ENCODE measurements at places on chromosomes 13 and 19.

DNA sequence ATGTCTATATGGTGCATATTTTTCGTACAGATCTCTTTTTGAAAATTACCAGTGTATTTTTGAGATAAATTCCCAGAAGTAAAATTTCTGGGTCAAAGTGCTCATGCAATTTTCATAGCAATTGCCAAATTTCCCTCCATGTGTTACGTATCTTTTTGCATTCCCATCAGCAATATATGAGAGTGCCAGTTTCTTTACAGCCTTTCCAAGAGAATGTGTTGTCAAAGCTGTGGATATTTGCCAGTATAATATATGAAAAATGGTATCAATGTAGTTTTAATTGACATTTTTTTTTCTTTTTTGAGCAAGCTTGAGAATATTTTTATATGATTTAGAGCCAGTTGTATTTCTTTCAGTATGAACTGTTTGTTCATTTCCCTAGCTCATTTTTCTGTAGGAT lies 399.0 kb upstream of the KLF12 start:
- no peak for DNase-seq

DNA sequence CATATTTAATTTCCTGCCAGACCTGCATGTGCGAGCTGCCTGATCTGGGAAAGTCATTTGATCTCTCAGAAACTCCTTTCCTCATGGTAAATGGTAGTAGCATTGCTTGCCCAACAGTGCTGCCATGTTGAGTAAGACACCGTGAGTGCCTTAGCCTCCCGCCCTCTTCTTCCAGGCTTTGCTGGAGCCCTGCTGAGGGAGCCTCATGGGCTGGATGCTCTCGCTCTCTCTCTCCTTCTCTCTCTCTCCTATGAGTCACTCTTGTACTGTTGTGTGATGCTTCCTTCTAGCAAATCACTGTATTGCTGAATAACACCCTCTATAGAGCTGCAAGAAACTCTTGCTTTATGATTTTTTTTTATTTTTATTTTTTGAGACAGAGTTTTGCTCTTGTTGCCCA lies 365.5 kb downstream of the UQCRFS1 start:
- DNase-seq: no peak

- no peak for DNase-seq
Observed at GRCh38 chr19:41623360-41623759, 3.5 kb downstream of the CEACAM4 start.

- DNase-seq: no peak
Observed at GRCh38 chr13:74444864-74445479, 310.8 kb upstream of the KLF12 start.

- DNase-seq: no peak
Observed at GRCh38 chr19:45142726-45143110, 18.1 kb downstream of the NKPD1 start.

DNA sequence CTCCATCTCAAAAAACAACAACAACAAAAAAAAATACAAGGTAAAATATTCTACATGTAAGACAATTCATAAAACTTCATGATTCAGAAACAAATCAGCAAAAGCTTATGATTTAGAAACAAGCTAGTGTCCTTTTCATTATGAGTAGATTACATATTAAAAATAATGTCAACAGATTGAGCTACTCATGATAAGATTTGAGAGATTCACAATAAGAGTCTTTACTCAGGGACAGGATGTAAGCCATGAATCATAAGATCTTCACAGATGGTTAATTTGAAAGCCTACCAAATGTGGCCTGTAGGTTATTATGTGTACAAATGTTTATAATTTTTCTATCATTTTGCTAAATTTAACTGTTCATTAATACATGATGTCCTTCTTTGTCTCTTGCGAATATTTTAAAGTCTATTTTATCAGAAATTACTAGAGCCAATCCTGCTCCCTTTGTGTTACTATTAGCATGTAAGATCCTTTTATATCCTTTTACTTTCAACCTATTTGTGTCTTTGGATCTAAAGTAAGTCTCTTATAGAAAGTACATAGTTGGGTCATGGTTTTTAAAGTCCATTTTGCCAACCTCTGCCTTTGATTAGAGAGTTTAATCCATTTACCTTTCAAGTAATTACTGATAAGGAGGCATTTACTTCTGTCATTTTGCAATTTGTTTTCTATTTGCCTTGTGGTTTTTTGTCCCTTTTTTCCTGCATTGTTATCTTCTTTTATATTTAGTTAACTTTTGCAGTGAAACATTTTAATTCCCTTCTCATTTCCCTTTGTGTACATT lies 68.3 kb upstream of the RXFP2 start:
- DNase-seq: no peak

- no peak for DNase-seq
Observed at GRCh38 chr13:33087091-33087490, 70.9 kb downstream of the KL start.

DNA sequence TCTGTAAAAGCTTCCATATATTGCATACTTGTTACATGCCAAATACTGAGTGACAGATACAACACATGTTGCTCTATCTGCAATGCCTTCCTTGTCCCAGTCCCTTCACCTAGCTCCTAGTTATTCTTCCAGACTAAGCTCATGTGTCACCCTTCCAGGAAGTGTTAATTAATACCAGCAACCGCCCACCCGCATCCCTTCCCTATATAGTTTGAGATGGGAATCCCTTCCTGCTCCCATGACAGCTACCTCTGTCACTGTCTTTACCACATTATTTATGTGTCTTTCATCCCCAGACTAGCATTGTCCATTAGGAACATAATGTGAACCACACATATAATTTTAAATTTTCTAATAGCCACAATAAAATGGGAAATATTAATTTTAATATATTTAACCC lies 49.5 kb upstream of the FRY start:
- DNase-seq: no peak

- peak; percentile 48 for DNase-seq
Observed at GRCh38 chr13:21676611-21677021, 5.7 kb downstream of the FGF9 start.

DNA sequence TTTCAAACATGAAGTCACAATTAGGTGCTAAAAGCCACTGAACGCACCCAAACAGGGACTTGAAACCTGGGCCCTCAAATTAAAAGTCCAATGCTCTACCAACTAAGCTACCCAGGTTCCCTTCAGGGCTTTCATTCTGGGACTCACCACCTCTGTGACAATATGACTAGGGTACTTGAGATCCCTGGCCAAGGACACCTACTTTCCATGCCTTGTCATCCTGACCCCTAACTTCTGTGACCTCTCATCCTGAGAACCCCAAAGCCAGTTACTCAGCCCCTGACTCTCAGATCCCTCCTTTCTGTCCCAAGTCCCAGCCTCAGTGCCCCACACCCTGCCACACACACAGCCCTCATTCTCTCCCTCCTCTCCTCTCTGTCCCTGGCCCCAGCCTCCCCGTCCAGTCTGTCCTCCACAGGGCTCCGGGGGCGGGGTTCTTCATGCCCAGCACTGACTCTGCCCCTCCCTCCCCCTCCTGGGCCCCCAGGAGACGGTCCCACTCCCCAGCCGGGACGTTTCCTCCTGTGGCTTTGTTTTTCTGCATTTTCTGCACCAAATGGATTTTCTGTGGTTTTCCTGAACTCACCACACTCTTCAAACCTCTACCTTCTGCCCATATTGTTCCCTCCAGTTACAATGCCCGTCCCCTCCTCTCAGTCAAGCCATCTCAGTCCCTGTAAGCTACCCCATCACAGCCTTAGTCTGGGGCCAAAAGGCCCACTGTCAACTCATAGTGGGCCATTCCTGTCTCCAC lies 7.0 kb downstream of the RCN3 start:
- no peak for DNase-seq

GRCh38 chr19:51821921-51822320 lies 27.0 kb downstream of the FPR3 start:
- DNase-seq: no peak

DNA sequence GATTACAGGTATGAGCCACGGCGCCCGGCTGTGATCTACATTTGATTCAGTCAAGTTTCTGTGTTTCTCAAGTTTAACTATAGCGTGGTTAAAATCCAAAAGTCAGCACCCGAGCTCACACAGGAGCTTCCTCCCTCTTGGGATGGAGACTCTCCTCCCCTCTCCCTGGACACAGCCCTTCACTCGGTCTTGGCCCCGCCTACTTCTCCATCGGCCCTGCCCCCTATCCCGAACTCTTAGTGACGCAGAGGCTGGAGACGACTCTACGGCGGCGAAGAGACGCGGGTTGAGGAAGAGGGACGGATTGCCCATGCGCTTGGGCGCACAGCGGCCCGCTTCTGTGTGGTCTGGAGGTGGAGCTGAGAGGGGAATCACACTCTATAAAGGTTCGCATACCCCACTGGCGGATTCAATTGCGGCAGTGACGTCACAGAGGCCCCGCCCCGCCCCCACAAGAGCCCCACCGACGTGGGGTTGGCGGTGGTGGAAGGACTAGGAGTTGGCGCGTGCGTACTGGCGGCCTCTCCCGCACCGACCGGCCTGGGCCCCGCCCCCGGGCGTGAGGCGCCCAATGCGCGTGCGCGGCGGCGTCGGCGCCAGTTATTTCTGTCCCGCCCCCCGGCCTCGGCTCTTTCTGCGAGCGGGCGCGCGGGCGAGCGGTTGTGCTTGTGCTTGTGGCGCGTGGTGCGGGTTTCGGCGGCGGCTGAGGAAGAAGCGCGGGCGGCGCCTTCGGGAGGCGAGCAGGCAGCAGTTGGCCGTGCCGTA lies at the start of gene TRIM28:
TRIM28 (plus strand) TSS at position 239 of the 765 bp plus-strand sequence. CDS start 694 bp downstream, outside the sequence.
- DNase-seq: peak; percentile 100

GRCh38 chr13:24280720-24281119 lies 28.7 kb upstream of the C1QTNF9 start:
- no peak for DNase-seq

GRCh38 chr13:108195146-108195545 lies 20.2 kb downstream of the LIG4 start:
- no peak for DNase-seq

DNA sequence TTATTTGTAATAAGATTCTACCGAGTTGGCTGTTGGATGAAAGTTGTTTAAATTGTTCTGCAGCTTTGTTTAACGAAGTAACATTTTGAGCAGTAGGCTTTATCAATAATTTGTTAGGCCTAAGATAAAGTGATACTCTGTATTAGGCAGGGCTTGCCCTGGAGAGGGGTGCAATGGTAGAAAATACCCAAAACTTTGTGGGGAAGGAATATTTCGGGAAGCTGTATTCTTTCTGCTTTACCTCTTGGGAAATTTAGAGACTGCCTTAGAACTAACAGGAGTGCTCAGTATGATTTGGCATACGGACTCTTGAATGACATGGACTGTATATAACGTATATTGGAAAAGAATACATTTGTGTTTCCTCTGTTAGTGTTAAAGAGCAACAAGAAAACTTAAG lies 2.5 kb downstream of the PDS5B start:
- no peak for DNase-seq

DNA sequence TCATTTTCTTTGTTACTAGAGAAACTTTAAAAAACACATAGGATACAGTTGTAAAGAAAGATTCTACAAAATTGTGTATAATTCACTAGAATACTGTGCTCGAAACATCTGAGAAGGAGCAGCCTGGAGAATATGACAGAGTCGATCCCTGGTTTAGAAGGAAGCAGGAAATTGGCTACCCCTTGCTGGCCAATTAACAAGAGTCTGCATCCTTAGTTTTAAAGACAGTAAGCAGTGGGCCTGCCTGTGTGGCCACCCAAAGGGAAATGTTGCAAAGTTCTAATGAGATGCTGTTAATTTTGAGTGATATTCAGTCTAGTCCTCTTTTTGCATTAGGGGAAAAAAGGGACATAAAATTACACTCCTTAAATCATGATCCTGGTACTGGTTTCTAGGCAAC lies 988.6 kb downstream of the PCDH17 start:
- DNase-seq: no peak

- peak; percentile 60 for DNase-seq
Observed at GRCh38 chr19:19627621-19628500, at the start of gene LPAR2. LPAR2 (minus strand) TSS chr19:19628220; CDS start chr19:19627275, 945 bp downstream.

- DNase-seq: no peak
Observed at GRCh38 chr19:40387155-40387554, 2.8 kb downstream of the HIPK4 start.

DNA sequence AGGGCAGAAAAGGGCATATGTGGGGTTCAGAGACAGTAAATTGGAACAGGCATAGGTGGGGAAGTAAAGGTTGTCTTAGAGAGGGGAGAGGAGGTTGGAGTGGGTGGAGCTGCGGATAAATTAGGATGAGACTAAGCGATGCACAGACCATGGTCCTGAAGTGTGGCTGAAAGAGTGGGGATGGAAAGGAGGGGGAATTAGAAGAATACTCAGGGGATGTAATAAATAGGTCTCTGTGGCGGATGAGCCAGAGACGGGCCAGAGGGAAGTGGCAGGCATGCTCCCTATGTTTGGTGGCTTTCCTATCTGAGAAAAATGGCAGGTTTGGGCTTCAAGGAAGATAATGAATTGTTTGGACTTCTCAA lies 123.4 kb downstream of the OLFM4 start:
- no peak for DNase-seq

GRCh38 chr19:53991224-53992113 lies at the start of gene CACNG6:
CACNG6 (plus strand) TSS chr19:53991637; CDS start chr19:53992878, 1,241 bp downstream.
- DNase-seq: no peak

GRCh38 chr13:30934381-30934780 lies 1.9 kb downstream of the TEX26 start:
- no peak for DNase-seq

- DNase-seq: no peak
Observed at GRCh38 chr19:53810187-53810546, 13.9 kb downstream of the NLRP12 start.

GRCh38 chr13:41590643-41591042 lies 133.3 kb downstream of the RGCC start:
- no peak for DNase-seq

- DNase-seq: no peak
Observed at GRCh38 chr13:31898378-31899071, 133.0 kb upstream of the FRY start.

DNA sequence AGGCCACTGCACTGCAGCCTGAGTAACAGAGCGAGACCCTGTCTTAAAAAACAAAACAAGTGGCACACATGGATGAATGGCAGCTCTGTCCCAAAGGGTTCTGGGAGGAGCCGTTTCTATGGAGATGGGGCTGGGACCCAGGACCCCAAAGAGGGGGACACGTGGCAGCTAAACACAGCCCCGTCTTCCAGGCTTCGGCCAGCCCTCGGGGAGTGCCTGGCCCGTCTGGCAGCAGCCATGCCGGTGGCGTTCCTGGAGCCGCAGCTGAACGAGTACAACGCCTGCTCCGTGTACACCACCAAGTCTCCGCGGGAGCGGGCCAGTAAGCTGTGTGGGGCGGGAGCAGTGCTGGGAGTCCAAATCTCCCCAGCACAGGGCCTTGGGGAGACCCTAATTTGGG lies 82.4 kb downstream of the RYR1 start:
- DNase-seq: no peak

DNA sequence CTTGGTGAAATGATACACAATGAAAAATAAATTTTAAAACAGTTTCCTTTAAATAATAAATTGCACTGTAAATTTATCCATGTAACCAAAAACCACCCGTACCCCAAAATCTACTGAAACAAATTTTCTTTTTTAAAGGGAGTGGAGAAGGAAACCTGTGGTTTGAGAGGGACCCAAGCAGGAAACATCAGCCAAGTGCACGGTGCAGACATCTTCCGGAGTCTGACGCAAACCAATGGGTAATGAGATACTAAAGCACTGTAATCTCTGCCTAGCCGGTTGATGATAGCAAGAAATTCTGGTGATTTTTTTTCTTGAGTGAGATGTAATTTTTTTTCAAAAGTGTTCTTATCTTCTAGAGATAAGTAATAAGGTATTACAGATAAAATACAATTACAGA lies 115.4 kb downstream of the ABCC4 start:
- peak; percentile 22 for DNase-seq

All from activated CD4-positive, alpha-beta T cell treated with anti-CD3 and anti-CD28 coated beads, Interleukin-2, amount 50 U/mL, for 48 hours (primary cell).